ENCODE measurements at places on chromosomes 13 and 19.
A peak's percentile ranks its signal among the peaks of the same experiment; 100 is the strongest.

GRCh38 chr13:38872693-38873092, 117.9 kb downstream of the STOML3 start:
- DNase-seq: peak; percentile 48

DNA sequence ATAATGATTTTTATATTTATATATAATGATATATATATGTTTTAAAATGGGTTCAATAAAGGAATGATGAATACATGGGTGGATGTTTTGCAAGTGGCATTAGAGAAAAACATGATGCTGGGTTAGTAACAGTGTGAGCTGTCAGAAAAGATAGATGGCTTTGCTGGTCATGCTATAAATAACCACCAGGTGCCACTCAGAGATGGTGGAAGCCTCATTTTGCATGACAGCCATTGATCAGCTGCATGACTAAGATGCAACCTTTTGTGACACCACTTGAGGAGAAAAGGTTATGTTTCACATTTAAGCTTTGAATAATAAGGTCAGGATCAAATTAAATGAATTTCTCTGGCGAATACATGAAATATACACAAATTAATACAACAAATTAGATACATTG, 737.7 kb downstream of the PCDH9 start:
- no peak for DNase-seq

DNA sequence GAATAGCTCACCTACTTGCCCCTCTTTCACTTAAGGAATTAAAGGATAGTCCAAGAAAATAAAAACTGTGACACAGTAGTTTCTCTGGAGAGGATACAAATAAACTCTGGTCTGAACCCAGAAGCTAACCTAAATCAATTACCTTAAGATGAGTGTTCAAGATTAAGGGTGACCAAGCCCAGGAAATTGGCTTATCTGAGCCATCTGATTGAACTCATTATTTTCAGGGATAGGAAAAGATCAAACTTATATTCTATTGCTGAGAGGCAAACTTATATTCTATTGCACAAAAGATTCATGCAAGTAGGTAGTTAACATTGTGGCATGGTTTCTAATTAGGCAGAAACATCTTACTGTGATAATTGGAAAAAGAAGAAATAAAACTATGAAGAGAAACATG, 175.1 kb downstream of the DCLK1 start:
- no peak for DNase-seq

DNA sequence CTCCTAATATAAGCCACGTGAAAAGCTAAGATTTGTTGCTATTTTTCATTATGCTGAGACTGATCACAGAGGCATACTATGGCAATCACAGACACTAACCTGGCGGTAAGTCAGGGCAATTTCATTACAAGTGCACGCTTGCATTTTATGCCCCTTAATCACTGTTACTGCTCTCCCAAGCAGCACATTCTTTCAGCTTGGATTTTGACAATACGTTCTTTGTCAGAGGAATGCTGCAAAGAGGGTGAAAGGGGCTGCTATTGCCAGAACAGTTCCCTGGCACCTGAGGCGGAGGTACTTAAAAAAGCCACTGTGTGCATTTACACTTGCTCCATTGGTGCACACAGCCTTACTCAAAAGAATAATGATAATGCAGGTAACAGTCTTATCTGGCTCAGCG, 346.6 kb downstream of the RFC3 start:
- no peak for DNase-seq

GRCh38 chr19:54275951-54276350, 5.0 kb downstream of the LILRB2 start:
- DNase-seq: no peak

- DNase-seq: peak; percentile 58
Measured at GRCh38 chr13:66689628-66690027, 540.5 kb downstream of the PCDH9 start.

Data from midbrain (tissue), 1 donor.